ENCODE measurements at places on chromosomes 7 and 10.

GRCh38 chr10:84521468-84521867, 193.1 kb downstream of the CCSER2 start:
- no peak for DNase-seq

DNA sequence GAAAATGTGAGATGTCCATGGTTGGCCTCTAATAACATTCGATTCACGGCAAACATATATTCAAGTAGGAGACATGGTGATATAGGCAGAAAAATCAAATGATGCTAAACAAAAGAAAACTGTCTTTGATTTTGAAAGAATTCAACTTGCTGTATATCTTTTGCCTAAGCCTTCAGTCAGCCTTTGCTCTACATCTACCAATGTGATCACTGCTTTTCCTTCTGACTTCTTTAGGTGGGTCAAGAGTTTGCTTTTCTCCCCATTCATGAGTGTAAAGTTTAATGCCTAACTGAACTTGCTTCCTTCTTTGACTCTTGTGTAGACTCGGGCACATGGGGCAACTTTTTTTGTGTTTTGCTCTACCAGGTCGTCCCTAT, 417 bp upstream of the HIF1AN start:
- DNase-seq, result no peak

GRCh38 chr10:42650374-42650773, 12.0 kb upstream of the ZNF33B start:
- no peak for DNase-seq

GRCh38 chr10:32393911-32394310, 47.0 kb upstream of the EPC1 start:
- no peak for DNase-seq

- DNase-seq, result no peak
These were observed 103.5 kb upstream of the NANOS1 start for GRCh38 chr10:118926072-118926417.

GRCh38 chr7:35716038-35716803, 21.3 kb upstream of the HERPUD2 start:
- no peak for DNase-seq

DNA sequence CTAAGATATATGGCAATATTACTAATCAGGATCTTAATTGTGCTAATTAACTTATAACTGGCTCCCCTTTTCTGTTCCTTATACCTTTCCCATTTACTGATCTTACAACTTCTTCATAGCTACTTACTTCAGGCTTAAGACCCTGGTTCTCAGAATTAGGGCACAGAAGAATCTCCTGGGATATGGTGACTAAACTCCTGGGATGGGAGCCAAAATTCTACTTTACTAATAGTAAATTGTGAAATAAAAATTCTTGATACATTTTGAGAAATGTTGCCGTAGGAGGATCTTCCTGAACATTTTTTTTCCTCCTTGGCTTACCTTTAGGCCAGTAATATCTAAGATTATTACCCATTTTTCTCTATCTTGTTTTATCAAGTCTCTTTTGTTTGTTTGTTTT, 309.5 kb downstream of the ATRNL1 start:
- DNase-seq, result no peak
